ENCODE measurements at places on chromosomes 4 and X.

DNA sequence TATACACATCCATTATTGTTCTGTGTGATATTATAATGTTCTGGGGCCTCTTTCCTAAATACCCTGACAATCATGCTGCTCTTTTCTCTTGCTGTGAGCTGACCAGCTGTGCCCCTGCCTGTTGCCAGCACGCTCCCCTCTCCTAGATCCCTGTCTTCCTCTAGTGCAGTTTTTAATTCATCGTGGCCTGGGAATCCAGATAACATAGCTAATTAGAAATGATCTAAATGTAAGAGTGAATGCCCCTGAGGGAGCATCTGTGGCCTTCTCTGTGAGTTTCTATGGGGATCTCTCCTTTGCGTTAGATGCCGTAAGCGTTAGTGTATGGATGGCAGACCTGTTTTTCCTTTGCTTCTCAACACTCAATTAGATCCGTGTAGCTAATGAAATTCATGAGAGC lies 434.3 kb downstream of the SPRY1 start:
- no peak for DNase-seq

DNA sequence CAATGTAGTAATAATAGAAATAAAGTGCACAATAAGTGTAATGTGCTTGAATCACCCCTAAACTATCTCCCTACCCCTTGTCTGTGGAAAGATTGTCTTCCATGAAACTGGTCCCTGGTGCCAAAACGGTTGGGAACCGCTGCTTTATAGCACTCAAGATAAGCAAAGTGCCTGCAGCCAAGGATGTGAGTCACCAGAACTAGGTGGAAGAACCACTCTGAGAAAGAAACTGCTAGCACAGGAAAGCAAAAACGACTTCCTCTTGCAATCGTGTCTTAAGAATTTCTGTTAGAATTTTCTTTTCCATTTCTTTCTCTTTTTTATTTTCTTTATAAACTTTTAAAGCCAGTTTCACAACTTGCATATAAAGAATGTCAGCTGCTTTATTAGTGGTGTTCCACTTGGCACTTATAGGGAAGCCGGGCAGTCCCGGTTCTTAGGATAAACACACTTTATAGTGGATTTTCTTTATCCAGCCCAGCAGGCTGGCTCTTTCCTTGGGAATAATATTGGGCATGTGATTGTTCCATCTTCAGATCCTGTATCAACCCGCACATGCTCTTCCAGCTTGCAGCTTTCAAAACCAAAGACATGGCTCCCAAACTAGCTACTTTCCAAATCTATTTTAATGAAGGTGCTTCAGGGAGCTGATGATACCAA lies 32.3 kb upstream of the CXCL8 start:
- no peak for DNase-seq

DNA sequence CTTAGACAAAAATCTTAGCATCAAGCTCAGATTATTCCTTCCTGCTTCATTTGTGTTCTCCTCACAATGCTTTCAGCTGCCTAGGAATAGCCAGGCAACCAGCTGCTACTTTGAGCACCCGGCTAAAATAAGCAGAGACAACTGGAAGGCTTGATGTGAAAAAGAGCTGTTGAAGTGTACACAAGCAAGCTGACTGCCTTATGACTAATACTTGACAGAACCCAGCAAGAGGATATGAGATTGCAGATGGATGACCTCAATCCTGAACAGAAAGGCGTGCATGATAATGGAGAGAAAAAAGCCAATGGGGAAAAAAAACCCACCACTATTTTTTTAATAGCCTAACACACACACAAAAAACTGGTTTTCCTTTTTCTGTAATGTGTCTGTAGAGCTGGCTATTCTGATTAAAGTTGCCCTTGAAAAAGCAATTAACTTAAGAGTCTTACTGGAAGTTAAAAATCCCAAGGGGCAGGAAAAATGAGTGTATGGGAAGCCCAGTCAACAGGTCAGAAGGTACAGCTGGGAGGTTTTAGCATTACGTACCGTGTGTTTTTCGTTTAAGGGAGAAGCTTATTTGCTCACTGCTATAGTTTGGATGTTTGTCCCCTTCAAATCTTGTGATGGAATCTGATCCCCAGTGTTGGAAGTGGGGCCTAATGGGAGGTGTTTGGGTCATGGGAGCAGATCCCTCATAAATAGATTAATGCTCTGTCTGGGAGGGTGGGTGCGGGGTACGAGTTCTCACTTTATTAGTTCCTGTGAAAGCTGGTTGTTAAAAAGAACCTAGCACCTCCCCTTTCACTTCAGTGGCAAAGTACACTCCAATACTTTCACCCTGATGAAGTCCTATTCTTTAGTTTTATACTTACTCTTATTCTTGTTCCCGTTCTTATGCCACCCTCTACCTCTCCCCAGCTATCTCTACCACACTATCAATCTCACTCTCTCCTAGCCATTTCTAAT lies 37.1 kb upstream of the HERC6 start:
- DNase-seq = no peak

DNA sequence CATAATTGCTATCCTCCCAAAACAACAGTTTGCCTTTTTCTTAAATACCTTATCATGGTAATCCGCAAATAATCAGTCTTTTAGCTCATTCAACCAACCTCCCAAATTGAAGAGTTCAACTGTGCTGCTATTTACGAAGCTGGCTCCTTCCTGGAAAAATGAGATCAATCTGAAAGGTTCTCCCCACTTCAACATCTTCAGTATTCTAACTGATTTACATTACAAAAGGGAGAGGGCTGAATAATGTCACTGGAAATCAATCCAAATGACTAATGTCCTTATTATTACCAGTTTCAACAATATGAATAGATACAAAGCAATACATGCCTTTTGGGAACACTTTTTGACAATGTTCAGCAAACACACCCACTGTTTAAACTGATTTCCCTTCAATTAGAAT lies 86.2 kb downstream of the WNK3 start:
- DNase-seq = no peak

DNA sequence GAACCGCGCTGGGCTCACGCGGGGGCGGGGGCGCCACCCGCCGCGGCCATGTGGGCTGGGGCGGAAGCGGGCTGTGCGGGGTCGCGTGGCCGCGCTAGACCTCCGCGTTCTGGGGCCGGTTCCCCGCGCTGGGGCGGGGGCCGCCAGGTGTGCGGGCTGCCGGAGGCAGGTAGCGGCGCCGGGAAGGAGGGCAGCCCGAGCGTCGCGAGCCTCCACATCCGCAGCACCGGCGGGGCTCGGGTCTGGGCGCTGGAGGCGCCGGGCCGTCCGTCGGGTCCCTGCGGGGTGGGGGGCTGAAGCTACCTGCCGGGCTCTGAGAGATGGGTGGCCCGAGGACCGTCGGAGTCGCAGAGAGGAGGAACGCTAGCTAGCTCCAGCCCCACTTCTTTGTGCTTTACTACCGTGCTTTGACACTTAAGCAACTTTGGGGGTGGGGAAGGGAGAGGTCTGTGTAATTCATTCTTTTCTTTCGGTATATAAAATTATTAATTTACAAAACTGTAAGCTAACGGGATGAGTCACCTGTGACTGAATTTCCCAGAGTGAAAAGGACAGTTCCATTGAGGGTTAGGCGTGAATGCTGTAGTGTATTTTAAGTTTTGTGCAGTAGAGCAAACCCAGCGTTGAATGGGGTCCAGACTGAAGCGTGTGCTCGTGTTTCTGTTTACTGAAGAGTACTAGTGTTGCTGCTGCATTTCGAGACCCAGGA lies 689 bp downstream of the METAP1 start:
- DNase-seq = no peak

DNA sequence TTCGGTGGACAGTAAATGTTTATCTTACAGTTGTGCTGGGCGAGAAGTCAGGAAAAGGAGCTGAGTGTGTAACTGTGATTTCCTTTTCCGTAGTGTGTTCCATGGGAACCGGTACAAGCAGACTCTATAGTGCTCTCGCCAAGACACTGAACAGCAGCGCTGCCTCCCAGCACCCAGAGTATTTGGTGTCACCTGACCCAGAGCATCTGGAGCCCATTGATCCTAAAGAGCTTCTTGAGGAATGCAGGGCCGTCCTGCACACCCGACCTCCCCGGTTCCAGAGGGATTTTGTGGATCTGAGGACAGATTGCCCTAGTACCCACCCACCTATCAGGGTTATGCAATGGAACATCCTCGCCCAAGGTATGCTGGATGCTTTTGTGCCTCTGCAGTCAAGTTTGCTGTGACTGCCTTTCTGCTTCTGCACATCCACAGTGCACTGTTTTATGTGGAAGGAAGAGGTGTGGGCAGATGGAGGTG lies 27.4 kb downstream of the NOCT start:
- no peak for DNase-seq

DNA sequence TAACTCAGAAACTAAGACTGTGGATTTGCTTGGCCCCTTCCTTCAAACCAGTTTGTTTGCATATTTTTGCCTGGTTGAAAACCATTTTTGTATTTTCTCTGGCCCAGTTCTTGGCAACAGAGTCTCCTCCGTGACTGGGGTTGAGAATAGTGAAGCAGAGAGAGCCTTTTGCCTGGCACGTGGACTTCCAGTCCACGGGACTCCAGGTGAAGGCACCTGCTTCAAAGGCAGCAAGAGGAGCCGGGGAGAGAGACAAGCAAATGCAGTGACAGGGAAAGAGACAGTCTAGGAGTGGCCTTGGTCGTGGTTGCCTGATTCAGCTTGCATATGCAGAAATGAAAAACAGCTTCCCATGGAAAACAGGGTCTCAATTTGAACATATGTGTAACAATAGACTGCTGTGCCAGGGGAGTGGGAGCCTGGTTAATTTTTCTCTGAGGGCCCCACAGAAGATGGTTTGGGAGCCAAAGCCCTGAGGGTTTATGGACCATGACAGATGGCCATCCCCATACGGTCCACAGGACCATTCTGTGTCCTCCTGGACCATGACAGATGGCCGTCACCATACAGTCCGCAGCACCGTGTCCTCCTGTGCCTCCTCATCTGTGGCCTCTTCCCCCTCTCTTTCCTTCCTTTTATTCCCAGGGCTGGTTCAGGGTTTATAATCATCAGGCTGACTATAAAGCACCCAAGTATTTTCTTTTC lies 272.2 kb upstream of the RASGEF1B start:
- DNase-seq = no peak

GRCh38 chr4:148539387-148539786 lies 97.2 kb upstream of the NR3C2 start:
- DNase-seq = no peak

DNA sequence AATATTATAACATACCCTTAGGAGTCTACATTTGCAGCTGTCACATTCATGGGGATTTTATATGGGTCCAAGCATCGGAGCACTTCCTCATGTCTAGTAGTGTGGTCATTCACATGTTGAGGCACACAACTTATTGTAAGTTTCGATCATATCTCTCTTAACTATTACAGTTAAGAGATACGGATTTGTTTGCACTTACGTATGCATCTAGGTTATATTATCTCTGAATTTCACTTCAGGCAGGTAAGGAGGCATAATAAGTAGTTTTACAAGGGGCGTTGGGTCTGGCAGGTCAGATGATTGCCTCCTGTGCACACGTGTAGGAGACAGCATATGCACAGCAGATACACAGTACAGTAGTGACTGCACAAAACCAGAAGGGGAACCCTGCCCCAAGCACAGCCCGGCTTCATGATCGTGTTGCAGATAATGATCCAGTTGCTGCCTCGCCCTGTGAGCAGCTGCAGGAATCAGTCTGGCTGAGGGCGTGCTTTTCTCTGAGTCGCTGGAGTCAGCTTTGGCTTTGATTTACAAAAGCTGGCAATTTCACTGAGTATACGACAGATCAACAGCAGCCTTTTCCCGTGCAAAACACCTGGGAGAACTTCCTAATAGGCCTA lies 302.9 kb upstream of the GATB start:
- DNase-seq = peak; percentile 47

GRCh38 chrX:12967711-12968465 lies 7.0 kb upstream of the TMSB4X start:
- no peak for DNase-seq

DNA sequence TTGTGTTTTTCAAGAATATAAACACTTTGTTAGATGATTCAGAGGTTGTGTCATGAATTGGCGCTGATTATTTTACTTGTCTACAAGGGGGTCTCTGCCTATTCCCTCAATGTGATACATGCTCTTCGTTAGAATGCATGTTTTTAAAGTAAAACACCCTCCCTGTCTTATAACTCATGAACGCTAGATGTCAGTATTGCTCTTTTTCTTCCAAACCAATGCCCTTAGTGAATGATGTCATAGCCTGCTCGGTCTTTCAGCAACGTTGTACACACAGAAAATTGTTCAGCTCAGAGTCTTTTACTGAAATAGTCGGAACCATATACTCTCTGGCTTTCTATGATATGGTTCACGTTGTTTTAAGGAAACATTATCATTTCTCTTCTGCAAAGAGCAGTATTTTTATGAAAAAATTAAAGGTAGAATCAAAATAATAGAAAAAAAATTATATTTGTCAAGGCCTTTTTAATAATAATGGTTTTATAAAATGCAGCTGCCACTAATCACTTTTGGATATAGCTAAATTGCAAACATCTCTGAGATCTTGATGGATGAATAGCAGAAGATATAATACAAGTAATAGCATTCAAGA lies 292.9 kb downstream of the TLL1 start:
- DNase-seq = peak; percentile 87

GRCh38 chrX:135449637-135450550 lies 28.1 kb downstream of the SMIM10L2A start:
- no peak for DNase-seq

GRCh38 chrX:72573158-72573511 lies 492 bp upstream of the HDAC8 start:
- DNase-seq = no peak

- no peak for DNase-seq
Measured at GRCh38 chrX:78759081-78759480, 11.6 kb downstream of the LPAR4 start.

DNA sequence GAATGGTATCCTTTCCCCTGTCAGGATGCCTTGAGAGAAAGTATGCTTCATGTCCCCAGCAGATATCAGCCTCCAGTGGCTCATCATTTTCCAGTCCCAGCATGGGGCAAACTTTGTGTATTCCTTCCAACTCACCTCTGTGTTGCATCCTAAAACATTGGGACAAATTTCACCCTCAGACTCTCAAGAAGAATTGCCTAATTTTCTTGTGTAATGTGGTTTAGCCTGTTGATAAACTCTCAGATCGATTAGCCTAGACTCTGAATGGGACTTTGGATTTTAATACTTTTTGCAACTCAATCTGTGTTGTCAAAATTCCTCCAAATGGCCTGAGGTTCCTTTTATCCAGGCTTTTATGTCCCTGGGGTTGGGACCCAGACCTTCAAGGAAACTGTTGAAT lies 805.3 kb downstream of the C4orf33 start:
- no peak for DNase-seq

DNA sequence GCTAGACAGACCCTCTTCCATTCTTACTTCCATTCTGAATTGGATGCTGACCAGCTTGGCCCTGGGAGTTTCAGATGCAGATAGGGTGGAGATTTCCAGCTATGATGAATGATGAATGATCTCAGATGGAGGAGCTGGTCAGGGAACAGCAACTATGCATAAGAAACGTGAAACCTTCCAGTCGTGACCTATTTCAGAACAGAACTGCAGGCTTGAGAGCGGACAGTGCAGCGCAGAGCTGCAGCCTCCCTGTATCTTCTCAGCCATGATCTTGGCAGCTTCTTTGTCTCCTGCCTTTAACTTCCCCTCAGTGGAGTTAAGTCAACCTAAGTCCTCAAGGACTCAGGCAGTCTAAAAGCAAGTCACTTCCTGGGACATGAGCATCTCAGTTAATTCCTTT lies 43.3 kb upstream of the HAND2 start:
- no peak for DNase-seq

GRCh38 chrX:111164728-111165127 lies 68.7 kb downstream of the PAK3 start:
- peak; percentile 59 for DNase-seq

GRCh38 chr4:109703664-109704361 lies 568 bp upstream of the CASP6 start:
- DNase-seq = no peak
